RPMI8226 (cell line): ENCODE measurements at places on chromosomes 7 and 10.
A peak's percentile ranks its signal among the peaks of the same experiment; 100 is the strongest.

- DNase-seq = peak; percentile 11
These were observed 13.0 kb downstream of the MCMBP start for GRCh38 chr10:119859420-119860258.

DNA sequence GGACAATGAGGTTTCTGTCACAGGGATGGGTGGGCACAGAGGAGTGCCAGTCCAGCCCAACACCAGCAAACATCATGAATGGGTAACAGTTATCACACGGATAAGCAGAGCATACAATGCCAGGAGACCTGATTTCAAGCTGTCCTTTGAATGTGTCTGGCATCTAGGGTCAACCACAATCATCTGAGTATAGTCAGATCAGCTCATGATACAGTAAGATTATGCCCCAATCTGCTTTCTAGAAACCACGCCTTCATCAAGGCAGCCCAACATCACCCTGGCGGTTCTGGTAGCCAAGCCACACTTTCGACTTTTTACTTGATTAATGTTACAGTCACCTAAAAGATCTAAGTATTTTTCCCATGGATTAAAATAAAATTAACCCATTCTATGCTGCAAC, 10.5 kb downstream of the FAM171A1 start:
- no peak for DNase-seq

- peak; percentile 49 for DNase-seq
These were observed 75.3 kb upstream of the AASS start for GRCh38 chr7:122219253-122219865.

DNA sequence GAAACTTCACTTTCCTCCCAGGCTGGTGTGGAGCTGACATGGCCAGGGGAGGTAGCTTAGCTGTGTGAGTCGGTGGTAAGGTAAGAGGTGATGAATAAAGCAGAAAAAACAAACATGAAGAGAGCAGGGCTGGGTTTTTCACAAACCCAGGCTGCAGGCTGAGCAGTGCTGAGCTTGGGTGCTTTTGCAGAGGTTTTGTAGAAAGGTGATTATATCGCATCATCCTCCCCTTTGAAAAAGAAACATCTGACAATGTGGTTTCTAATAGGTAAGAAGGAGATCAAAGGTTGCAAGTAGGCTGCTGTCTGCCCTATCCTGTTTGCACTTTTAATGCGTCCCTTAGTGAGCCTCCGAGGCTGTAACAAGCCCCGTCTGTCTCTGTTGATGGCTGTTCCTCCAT, 69.6 kb upstream of the GRM8 start:
- DNase-seq = no peak

DNA sequence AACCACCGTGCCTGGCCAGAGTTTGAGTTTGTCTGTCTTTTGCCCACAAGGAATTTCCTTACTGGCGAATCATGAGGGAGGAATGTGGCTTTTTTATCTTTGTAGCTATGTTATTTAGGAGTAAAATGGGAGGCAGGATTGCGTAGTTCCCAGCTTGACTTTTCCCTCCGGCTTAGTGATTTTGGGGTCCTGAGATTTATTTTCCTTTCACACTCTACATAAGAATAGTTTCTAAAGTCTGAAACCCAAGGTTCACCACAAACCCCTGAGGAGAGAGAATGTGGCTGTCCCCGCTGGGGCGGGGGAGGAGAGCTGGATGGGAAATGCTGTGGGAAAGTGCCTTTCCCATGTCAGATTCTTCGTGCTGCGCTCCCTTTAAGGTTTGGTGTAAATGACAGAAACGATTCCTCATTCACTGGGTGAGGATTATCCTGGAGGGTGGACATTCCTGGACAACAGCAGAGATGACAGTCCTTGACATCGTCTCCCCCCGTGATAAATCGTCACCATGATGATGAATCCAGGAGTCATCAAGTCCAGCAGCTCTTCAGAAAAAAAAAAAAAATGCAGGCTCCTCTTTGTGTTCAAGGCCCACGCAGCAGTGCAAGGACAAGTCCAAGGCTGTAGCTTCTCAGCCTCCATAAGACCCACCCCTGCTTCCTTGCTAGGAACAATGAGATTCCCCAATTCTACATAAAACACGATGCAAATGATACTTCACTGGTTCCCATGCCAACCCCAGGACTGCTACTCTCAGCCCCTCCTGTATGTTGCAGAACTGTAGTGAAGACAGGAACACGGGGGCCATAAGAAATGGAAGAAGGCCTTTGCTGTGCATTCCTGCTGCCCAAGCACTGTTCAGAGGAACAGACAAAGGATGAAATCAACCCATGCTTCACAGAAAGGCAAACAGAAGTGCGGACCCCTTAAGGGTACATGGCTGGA, 233.1 kb downstream of the CCDC3 start:
- no peak for DNase-seq

DNA sequence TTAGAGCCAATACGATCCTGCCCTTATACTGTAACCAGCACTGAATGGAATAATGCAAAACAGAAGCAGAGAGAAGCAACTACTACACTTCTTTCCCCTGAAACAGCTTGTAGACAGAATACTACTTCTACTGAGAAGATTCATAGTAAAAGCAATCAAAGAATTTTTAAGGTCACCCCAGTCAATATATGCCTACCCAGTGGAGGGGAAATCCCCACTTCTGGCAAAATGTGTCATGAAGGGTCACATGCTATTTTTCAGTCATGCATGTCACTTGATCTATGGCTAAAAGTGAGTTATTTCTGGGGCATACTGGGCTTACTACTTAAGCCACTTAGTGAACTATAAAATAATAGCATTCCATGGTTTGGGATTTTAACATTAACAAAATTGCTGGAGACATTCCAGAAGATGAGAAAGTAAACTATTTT, 25.6 kb downstream of the IRF5 start:
- DNase-seq = no peak
